GM10248 (cell line): ENCODE measurements at places on chromosomes 1 and 21.

DNA sequence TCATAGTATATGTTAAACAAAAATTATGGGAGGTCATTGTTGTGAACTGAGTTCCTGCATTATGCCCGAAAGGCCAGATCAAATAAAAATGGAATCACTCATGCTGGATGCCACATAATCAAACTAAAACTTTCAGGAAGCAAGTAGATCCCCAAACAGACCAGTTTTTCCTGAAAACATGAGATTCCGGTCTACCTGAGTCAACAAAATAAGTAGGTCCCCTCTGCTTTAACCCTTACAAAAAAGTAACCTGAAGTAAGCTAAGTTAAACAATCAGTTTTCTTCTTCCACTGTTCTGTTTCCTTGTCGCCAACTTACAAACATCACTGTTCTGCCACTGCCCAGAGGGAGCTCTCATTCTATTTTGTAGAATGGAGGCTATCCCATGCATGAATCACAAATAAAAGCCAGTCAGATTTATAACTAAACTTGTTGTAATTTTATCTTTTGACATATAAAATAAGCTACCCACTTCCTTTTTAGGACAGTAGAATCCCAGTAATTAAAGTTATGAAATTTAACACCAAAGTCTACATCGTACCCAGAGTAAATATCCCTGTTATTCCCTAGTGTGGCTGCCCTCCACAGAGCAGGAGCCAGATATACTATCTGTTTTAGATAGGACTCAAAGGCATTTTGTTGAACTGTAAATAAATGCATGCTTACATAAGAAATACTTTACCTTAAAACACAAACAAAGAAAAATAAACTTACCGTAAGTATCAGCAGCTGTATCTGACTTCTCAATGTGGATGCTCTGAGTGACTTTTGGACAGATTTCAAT is 149.4 kb downstream of the TIAM1 start:
- DNase-seq, result no peak

GRCh38 chr21:42845296-42845965 is 33.9 kb downstream of the WDR4 start:
- no peak for DNase-seq

DNA sequence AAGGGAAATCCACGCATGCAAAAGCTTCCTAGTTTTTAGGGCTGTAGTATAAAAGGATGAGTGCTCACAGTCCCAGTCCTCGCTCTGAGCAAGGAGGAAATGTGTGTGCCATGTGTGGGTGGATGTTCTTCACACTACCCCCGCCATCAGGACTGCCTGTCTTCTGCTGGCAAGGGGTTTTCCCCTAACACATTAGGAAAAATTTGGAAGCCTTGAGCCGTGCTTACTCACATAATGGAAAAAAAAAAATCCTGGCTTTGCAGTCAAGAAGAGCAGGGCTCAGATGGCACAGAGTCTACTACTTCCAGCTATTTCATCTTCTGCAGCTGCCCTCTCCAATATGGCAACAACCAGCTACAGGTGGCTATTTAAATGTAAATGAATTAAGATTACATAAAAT is 363.1 kb downstream of the PLPP3 start:
- DNase-seq, result no peak

DNA sequence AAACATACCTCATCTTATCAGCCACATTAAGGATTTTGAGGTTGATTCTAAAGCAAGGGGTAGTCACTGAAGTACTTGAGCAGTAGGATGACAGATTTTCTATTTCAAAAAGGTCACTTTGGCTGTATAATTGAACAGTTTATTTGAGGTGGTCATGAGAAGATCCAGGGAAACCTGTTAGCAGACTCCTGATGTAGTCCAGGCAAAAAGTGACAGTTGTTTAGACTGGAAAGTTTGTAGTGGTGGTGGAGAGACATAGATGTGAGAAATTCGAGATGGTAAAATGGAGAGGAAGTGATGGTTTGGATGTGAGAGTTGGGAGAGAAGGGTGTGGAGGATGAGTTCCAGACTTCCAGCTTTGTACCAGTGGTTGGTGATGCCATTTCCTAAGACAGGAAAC is 7.5 kb downstream of the FAM163A start:
- no peak for DNase-seq

DNA sequence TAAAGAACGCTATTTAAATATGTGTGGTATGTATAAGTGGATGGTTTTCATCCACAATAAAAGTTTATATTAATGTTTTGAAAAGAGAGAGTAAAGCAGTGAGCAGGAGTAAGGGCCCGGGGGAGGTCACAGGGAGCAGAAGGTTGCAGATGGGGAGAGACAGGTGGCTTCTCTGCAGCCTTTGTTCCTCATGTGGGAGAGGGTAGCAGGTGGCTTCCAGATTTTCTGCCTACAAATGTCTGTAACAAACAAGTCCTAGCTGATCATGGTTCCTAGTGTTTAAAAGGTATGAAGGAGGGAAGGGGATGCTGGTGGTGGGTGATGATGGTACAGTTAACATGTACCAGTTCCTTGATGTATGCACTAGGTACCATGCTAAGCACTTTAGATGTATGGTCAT is 18.8 kb downstream of the QSOX1 start:
- no peak for DNase-seq
